ENCODE measurements at places on chromosomes 3 and 15. TPM values are rescaled to one million over a fixed set of nuclear protein-coding genes. Genes with fewer than 3 reads are reported as not detected.

DNA sequence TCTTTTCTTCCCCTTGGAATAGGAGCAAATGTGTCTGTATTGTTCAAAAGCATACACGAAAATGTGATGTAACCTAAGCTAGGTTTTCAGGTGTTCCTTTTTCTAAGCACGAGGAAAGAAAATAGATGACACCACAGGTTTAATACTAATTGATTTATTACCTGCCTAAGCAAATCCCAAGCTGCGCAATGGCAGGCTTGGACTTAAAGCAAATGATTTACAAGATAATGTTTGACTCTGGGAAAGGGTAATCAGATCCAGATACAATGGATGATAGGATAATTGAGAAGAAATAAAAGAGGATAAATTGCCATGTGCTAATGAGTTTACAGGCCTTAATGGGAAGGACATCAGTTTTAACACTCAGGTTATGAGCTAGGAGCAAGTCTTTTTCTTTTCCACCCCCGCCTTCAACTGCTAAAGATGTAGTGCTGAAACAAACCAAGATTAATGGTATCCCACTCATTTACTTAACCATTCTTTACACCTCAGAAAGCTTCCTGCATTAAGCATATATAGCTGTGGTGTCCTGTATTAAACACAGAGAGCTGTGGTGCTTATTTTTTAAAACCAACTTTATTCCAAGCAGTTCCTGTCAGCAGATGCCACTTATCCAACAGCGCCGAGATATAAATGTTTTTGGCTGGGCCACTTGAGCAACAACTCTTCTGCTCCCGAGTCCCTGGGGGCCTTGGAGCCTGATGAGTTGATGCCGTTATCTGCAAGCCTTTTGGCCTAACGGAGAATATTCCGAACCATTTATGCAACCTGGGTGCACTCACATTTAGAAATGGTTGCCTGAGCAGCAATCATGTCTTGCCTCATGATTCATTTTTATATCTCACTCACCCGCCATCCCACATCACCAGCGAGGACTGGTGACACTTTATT, 205.5 kb downstream of the MECOM start:
- no peak for DNase-seq

The TYRO3 gene
- 2.7 TPM for total RNA-seq

DNA sequence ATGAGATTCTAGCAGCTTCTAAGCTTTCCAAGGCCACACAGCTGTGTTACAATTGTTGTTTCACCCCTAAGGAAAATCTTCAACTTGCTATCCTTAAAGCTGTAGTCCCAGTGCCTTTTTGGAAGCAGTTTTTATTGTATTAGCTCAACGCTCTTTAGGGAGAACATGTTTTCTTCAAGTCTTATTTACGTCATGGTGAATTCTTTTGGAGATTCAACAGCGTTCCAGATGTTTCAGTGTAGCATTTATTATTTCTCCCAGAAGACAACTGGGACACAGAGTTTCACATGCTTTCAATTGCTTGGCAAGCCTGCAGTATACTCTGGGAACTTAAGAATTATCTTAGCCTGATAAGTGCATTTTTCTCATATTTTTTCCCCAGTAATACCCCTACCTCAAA, 888.3 kb downstream of the PLOD2 start:
- DNase-seq: no peak

DNA sequence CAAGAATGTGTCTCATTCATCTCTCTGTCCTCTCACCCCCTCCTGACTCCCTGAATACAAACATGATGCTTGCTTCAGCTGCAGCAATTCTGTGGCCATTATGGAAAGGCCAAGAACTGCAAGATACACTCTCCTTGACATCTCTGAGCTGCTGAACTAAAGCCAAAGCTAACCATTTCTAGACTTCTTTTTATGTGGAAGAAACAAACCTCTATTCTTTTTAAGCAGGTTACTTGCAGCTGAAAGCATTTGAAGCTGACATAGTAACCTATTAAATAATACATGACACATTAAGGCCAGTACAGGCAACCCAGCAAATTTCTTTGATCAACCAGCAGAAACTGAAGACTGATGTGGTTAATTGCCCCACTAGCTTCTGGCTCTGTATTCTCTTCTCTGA, 17.5 kb downstream of the FHIT start:
- DNase-seq: no peak

- peak; percentile 40 for DNase-seq
Observed at GRCh38 chr3:126212620-126213378, 32.4 kb upstream of the ALDH1L1 start.

The GPR149 gene
- not detected for total RNA-seq
